Caudate nucleus (tissue), 63 donors: ENCODE measurements at places on chromosomes 6 and 20.

- DNase-seq: no peak
Observed at GRCh38 chr20:6632187-6632586, 135.3 kb upstream of the BMP2 start.

GRCh38 chr6:3230256-3230882 lies 2.9 kb upstream of the TUBB2B start:
- DNase-seq: no peak

- no peak for DNase-seq
Observed at GRCh38 chr6:26299286-26300042, 65.5 kb upstream of the BTN3A2 start.

DNA sequence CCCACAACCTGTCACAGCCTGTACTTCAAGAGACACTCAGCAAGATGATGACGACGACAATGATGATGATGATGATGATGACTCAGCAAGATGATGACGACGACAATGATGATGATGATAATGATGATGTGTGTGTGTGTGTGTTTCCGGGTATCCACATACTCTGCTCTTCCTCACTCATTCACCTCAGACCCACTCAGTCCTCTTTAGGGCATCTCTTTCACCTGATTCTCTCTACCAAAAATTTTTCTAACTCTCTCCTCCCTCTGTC lies 1.2 kb upstream of the EIF6 start:
- DNase-seq: no peak

DNA sequence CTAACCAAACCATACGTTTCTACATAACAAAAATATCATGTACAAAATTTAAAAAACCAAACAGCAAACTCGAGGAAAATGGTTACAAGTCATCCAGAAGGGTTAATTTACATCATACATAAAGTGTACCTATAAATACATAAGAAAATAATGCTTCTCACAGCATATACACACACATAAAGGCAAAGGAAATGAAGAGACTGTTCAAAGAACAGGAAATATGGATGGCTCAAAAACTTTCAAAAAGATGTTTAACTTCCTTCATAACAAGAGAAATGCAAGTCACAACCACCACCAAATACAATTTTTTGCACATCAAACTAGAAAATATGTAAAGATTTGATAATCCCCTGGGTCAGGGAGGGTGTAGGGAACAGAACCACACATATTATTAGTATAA lies 7.5 kb downstream of the SLC22A23 start:
- no peak for DNase-seq

DNA sequence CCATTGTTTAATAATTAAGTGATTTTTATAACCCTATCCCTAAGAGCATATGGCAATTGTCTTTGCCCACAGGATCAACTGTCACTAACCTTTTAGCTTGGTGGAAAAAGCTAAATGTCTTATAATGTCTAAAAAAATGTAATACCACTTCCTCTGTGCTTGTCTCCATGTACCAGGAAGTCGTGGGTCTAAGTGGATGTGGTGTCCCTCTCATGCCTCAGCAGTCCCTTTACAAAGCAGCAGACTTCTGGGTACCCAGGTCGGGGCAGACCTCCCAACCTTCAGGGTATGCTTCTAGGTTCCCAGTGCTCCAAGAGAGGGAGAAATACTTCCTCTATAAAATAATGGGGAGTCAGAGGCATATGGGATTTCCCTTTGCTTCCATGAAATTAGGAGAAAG lies 74.7 kb downstream of the ZHX3 start:
- DNase-seq: no peak

- DNase-seq: no peak
Observed at GRCh38 chr6:54680531-54680930, 166.0 kb upstream of the FAM83B start.

DNA sequence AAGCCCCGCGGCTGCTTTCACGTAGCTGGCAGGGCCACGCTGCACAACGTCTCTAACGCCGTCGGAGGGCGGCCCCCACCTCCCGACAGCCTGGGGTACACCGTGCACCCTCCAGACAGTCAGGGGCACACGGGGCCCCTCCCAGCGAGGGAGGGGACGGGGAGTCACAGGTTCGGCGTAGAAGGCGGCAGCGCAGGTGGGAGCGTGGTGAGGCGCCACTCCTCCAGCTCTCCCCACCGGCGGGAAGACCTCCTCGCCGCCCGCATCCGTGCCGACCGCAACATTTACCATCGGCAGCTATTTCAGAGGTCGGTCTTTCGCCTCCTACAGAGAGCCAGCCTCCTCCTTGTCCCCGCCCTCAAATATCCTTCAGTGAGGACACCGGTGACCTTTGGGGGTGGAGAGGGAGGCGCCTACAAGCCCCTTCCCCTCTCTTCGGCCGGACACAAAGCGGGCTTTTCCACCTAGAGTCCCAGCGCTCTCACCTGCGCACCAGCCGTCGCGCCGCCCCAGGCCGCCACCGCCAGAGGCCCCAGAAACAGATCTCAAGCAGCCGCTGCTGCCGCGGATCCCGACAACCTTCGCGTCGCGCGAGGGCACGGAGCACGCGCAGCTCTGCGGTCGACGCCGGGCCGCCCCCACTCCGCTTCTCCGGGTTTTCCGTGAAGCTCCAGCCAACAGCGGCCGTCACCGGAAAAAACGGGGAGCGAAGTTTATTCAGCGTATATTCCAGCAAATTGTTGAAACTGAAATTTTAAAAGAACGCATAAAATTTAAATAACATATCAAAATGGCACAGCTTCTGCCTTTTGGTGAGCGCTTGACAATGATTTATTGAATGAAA lies at the start of gene MKKS:
Gene MKKS, minus strand, starts transcription at position 600 of the 844 bp plus-strand sequence. CDS start 20,708 bp downstream, outside the sequence.
- DNase-seq: peak; percentile 78

DNA sequence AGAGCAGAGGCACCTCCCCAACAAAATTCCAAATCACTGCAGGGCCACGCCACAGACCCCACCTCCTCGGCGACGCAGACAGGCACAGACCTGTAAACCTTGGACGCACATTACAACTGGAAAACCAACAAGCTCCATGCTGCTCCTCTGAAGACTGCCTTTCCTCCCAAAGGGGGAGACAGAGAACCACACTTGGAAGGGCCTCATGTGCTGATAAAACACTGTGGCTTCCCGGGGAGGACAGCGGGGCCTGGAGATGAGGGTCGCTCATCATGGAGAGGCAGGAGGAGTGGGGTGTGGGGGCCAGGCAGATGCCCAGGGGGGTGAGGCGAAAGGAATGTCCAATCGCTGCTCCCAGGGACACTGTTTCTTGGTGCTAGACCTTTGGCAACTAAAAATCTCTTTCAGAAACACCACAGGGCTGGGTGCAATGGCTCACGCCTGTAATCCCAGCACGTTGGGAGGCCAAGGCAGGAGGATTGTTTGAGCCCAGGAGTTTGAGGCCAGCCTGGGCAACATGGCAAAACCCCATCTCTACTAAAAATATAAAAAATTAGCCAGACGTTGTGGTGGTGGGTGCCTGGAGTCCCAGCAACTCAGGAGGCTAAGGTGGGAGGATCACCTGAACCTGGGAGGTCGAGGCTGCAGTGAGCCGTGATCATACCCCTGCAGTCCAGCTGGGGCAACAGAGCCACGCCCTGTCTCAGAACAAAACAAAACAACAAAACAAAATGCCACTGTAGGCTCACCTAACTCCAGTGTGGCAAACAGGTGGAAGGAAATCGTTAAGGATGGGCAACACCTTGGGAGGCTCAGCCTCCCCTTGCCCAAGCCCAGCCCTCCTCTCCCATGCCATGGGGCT lies 53.8 kb downstream of the ABHD12 start:
- DNase-seq: no peak

- no peak for DNase-seq
Observed at GRCh38 chr6:85006362-85006761, 242.0 kb upstream of the TBX18 start.

DNA sequence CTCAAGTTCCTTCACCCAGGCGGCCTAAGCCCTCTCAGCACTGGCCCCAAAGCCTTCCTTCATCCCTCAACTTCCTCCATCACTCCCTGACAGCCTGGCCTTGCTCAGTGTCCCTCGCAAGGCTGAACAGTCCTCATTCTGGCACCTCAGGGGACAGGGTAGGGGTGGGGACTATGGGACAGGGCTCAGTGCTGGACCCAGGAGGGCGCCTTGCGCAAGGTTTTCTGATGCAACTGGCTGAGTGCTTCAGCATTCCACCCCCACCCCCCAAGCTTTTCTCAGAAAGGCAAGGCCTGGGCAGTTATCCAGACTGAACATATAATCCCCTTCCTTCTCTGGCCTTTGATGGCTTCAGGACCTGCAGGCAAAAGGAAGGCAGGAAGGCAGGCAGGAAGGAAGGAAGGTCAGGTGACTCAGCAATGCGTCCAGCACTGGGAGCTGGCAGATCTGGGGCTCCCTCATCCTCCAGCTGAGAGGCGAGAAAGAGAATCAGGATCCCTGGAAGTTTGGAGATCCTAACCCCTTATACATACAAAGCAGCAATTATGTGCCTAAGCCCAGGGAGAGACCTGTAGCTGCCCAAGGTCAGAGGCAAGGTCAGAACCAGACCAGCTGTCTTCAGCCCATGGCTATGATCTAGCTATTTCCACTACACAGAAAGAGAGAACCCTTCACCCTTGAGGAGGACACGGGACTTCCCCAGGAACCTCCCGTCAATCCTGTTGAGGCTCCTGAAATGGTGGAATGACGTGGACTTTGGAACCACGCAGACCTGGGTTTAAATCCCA lies 8.6 kb upstream of the TRIB3 start:
- DNase-seq: no peak

DNA sequence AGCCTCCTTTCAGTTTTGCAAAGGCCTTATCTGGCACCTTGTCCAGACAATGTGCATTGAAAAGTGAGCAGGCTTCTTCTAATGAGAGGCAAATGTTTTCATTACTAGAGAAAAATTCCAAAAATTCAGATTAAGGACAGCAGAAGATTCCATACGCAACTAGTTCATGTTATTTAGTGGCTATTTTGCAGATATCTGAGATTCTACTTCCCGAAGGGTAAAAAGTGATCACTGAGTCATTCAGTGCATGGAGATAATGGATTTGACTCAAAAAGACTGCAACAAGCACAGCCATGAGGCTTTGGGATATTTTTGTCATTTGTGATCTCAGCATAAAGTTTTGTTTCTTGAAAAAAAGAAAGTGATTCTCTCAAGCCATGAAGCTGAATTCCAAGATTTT lies 29.9 kb downstream of the METTL24 start:
- no peak for DNase-seq

DNA sequence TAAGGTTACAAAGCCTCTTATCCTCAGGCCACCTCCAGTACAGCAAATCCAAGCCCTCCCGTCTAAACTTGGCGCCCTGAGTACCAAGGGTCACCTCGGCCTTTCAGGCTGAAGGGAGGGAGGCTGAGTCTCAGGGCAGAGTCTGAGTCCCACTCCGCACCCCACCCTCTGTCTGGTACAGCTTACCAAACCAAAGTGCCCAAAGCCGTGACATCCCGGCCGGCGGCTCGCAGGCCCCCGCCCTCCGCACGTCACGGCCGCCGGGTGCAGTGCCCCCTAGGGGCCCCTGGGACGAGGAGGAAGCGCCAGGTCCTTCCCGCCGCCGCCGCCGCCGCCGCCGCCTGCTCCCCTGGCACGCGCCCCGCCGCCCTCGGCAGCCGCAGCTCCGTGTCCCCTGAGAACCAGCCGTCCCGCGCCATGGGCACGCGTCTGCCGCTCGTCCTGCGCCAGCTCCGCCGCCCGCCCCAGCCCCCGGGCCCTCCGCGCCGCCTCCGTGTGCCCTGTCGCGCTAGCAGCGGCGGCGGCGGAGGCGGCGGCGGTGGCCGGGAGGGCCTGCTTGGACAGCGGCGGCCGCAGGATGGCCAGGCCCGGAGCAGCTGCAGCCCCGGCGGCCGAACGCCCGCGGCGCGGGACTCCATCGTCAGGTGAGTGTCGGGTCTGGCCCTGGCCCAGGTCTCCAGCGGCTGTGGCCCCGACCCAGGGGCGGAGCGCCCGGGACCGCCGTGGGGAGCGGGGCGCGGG lies at the start of gene MTHFD1L:
Gene MTHFD1L, plus strand, starts transcription at position 297 of the 741 bp plus-strand sequence. Its CDS starts 121 bp downstream, at position 418.
- peak; percentile 38 for DNase-seq

DNA sequence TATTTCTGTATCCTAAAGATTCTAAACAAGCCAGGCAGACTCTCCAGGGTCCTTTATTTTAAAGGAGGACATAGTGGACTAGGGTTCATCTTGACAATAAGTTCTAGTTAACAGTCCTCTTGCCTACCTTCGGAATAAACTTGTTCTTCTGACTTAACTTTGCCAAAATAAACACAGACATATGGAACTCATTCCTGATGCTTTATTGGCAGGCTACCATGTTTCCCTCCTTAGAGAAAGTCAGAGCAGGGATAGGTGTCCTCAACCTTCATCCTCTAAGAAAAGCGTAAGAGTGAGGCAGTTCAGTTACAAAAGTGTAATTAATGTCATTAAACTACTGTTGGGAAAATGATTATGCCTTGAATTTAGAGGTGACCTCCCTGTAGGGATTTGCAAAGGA lies 46.9 kb upstream of the NRSN1 start:
- no peak for DNase-seq

- DNase-seq: no peak
Observed at GRCh38 chr20:18287546-18287914, 797 bp upstream of the ZNF133 start.

GRCh38 chr6:9704989-9705388 lies 709.9 kb downstream of the TFAP2A start:
- no peak for DNase-seq

- DNase-seq: no peak
Observed at GRCh38 chr6:115984809-115985208, 75.9 kb downstream of the FRK start.

DNA sequence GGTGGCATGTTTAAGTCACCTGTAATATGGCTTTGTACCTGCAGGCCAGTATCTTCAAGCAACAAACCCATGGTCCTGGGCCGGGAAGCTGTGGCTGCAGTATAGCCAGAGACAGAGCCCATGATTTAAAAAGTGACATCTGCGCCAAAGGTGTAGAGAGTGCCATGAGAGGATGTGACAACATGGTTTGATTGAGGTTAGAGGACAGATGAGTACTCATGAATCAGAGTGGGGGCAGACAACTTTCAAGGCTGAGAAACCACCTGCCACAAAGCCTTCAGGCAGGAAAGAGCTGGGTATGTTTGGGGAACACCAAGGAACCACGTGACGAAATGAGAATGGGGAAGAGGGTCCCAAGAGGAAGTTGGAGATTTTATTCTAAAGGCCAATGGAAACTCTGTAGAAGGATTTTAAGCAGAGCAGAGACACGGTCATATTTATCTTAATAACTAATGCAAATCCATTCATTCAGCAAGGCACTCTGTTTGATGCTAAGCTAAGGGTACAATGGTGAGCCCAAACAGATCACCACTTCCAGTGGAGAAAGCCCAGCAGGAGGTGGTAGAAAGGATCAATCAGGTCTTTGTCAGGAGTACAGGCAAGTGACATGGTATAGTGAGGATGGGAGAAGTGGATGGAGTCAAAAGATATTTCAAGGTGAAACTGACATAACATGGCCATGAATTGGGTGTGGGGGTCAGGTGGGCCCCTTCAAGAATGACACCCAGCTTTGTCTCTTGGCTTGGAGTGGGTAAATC lies 3.4 kb upstream of the MICAL1 start:
- DNase-seq: no peak

GRCh38 chr20:1388253-1388652 lies 4.6 kb downstream of the FKBP1A start:
- no peak for DNase-seq

- DNase-seq: no peak
Observed at GRCh38 chr20:9306521-9306920, 207.9 kb upstream of the LAMP5 start.

- DNase-seq: no peak
Observed at GRCh38 chr20:24439737-24440387, 29.6 kb upstream of the SYNDIG1 start.
